ENCODE measurements at places on chromosomes 7 and 10.

DNA sequence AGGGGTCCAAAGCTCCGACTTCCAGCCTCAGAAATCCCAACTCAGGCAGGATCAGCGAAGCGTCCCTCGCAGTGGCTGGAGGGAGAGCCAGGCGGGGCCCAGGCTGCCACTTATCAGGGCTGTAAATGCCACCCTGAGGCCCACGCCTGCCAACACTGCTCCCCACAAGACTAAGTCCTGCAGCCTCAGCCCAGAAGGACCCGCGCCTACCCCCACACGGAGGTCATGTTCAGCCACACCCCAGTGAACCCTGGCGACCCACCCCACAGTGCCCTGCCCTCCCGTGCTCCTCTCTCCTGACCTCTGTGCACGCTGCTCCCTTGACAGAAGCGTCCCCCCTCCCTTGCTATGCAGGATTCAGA, 3.2 kb downstream of the PSMG3 start:
- DNase-seq = no peak

GRCh38 chr7:108452707-108453106, 3.5 kb downstream of the NRCAM start:
- no peak for DNase-seq

DNA sequence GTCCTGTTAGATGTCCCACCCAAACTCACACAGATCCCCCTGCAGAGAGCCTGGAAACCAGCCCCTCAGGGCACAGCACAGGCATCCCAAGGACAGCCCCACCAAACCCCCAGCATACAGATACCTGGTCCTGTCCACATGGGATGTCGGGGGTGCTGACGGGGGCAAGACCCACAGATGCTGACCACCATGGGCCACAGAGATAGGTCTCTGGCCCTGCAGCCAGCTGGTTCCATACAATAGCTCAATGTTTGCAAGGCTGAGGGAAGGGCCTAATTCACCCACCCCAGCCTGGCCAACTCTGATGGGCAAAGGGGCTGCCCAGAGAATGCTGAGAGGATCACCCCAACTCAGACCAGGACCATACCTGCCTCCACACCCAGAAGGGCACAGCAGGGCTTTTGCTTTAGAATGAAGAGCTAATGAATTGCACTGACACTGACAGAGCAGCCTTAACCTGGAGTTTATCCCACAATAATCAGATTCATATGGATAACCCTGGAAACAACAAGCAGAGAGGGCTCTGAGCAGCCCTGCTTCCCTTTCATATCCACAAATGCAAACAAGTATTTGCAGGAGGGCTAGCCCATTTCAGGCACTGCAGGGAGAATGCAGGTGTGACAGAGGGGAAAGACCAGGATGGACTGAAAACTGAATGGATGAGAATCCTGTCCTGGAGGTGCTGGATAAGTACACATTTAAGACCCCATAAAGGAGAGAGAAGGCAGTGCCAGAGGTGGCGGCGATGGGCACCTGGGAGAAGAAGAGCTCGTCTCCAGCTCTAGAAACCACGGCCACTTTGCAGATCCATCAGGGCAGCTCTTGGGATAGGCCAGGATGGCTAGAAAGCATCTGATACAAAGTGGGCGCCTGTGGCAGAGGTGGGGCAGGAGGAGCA, 126.7 kb downstream of the TNS3 start:
- no peak for DNase-seq

- no peak for DNase-seq
These were observed 23.3 kb downstream of the WDR86 start for GRCh38 chr7:151386301-151387160.

- DNase-seq = no peak
These were observed 1.5 kb downstream of the SCART1 start for GRCh38 chr10:133455196-133455595.

DNA sequence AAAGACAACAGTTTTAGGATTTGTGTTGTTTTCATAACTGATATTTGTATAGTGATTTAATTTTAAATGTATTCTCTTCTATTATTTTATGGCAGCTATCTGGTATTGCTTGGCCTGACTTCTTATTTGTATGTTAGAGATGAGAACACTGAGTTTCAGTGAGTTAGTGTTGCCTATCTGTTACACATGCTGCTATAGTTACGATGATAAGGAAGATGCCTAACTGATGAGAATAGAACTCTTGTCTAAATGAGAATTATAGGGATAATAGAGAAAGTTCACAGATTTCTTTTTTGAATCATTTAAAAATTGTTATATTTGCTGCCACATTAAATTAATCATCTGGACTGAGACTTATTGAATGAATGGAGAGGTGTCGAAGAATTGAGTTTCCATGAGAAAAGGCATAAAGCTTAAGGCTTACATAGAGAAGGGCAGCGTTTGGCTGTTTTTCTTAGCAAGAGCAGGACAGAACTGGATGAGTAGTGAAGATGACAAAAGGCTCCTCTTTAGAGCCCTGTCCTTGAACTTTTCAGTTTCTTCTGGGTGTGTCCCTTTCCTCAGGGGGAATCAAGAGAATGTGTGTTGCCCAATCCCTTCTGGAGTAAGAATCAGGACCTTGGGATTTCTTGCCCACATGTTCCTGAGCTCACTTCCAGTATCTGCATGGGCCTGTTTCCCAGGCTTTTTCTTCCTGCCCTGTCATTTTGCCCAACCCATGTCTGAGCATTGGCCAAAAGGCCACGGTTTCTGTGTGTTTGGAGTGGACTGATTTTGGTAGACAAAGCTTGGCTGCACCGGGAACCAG, 195.6 kb upstream of the CSTF2T start:
- no peak for DNase-seq

GRCh38 chr10:114571316-114571999, 86.6 kb downstream of the ABLIM1 start:
- no peak for DNase-seq

- no peak for DNase-seq
These were observed 23.8 kb upstream of the PLAC9 start for GRCh38 chr10:80108576-80109239.

DNA sequence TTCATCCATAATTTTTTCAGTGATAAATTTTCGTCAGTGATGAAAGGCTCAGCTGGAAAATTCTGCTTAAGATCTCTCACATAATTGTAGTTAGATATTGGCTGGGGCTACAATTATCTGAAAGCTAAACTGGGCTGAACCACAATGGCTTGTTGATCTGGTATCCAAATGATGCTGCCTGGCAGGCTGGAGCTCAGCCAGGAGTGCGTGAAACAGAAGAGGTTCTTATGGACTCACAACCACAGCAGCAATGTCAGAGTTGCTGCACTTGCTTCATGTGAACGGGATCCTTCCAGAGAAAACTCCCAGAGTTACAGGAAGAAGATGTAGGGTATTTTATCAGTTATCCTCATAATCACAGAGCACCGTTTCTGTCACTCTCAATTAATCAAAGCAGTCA, 533.2 kb upstream of the POM121L12 start:
- DNase-seq = no peak

- no peak for DNase-seq
These were observed 567.7 kb upstream of the ZWINT start for GRCh38 chr10:56928714-56929113.

DNA sequence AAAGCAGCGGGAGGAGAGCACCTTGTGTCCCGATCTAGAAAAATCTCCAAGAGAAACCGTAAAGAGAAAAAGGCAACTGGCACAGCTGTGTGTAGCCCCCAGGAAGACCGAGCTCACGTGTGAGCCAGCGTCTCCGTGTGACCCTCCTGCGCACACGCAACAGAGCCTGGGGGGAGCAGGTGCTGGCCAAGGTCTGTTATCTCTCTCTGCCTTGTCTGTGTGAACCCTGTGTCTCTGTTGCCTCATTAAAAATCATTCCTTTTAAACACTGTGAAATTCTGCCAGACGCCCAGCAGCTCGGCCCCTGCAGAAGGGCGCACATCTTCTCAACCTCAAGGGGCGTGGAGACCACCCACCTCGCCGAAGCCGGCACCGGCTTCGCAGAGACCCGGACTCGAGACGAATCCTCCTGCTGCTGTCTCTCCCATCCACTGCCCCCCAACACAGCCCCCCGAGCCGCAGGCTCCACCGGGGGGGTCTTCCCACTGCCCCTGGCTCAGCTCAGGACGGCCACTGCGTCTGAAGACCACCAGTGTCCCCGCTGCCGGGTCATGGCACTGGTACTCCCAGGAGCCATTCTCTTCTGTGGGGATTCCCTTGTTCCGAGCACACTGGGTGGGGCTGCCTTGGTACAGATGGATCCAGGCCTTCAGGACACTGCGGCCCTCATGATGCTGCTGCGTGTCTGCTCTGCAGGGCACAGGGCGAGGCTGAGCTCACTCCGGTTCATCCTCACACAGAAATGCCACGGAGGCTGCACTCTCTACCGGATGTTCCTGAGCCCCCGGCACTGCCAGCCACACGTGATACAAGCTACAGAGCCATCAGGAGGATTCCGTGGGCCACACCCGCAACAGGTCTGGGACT, 94.3 kb upstream of the DNAAF5 start:
- no peak for DNase-seq

- DNase-seq = no peak
These were observed 11.3 kb upstream of the TRPV6 start for GRCh38 chr7:142896741-142897379.

DNA sequence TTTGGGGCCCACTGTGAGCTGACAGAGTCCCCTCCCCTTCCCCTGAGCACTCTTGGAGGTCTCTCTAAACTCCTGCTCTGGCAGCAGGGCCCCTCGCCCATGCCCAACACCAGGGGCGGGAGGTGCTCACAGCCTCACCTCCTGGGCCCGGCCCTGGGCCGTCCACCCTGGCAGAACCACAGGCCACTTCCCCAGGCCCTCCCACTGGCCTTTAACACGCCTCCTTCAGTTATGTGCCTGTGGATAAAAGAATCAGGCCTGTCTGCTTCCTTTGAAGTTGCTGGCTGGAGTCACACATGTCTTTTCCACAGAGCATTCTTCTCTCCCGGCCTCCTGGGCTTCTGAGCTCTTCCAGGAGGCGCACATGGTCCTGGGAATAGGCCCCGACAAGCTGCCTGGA, 10.2 kb downstream of the MYL10 start:
- DNase-seq = no peak

DNA sequence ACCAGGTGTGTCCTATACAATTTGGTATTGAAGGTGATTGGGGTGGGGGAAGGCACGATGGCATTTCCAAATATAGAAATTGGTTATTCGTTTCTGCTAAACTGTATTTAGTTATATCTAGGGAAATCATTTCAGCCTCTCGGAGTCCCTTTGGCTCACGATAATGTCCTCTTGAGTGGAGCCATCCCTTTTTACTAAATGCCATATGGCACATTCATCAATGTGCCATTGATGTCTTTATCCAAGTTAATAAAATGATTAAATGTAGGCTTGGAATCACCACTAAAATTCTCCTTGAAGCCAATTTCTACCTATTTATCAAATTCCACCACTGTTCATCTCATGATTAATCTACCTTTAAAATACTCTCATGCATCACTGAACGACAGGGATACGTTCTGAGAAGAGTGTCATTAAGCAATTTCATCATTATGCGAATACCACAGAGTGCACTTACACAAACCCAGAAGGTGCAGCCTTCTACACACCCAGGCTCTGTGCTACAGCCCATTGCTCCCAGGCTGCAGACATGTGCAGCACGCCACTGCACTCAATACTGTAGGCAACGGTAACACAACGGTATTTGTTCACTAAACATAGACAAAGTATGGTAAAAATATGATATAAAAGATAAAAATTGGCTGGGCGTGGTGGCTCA, 219.2 kb upstream of the C7orf33 start:
- no peak for DNase-seq

- no peak for DNase-seq
These were observed 23.6 kb upstream of the GATAD1 start for GRCh38 chr7:92423710-92424131.

- no peak for DNase-seq
These were observed 7.4 kb downstream of the HK1 start for GRCh38 chr10:69285699-69286098.

GRCh38 chr10:69329721-69330178, 51.5 kb downstream of the HK1 start:
- DNase-seq = no peak

DNA sequence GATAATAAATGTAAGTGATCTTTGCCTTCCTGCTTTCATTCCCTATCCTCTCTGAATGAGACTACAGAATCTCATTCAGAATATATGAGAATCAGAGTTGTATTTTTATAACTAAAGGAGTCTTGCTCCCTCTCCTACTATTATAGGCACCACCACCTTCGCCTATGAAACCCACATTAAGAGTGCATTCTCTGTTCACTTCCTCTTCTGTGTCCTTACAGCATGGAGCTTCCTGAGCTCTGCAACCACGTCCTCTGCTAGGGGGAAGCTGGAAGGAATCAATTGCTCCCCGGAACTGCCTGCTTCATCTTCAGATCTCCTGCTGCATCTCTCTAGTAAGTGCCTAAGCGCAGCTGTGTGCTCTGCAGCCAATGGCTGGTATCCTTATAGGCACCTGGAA, 820.7 kb downstream of the GRID1 start:
- no peak for DNase-seq

- DNase-seq = no peak
These were observed 1.1 kb downstream of the TMEM273 start for GRCh38 chr10:49187044-49187484.

DNA sequence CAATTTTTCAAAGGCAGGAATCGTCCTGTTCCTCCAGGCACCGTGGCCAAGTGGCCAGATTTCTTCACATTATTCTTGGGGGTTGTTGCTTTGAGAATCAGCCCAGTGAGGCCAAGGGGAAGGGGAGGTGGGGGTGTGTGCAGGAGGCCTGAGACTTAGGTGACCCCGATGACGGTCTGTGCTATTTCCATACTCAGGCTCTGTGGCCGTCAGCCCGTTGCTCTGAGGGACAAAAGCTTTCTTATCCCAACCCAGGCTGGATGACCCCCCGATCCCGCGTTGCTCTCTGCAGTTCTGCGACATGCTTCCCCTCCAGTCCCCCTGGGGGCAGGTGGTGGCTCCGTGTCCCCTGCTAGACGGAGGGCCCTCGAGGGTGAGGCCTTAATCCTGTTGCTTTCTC, 14.2 kb downstream of the DOCK1 start:
- no peak for DNase-seq

GRCh38 chr7:16708980-16709379, 44.6 kb upstream of the TSPAN13 start:
- no peak for DNase-seq

DNA sequence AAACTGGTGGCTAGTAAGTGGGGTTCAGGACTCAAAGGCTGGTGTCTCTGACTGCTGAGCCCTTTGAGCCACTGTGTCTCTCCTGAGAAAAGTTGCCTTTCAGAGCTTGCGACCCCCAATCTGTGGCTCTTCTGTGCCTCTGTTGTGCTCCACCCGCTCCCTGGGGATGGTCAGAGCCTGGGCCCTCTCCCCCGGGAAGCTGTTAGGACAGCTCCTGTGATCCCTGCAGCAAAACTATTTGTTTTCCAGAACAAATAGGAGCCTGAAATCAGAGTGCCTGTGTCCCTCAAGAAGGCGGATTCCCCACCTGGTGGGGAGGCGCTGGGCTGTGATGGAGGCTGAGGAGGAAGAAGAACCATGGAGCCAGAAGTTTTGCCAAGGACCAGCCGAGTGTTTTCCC, 56.4 kb upstream of the MXI1 start:
- no peak for DNase-seq

DNA sequence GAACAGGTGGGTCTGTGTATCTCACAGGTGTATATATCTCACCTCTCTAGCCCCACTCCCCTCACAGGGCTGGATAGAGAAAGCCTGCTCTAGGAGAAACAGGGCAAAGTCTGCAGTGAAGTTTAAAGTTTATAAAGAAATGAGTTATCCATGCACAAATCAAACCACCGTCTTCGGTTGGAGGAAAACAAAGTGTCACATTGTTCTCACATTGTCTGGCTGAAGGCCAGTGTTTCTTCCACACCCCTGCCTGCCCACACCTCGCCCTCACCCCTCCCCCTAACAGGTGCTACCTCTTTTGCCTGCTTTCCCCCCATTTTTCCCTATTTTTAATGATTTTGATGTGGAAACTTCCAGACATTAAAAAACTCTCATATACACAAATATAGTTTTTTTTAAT, 25.8 kb downstream of the AQP1 start:
- DNase-seq = no peak

All from activated naive CD4-positive, alpha-beta T cell (primary cell).